Large intestine (tissue), 12 donors: ENCODE measurements at places on chromosomes 3 and 15. TPM values are rescaled to one million over a fixed set of nuclear protein-coding genes. Genes with fewer than 3 reads are reported as not detected.
A peak's percentile ranks its signal among the peaks of the same experiment; 100 is the strongest.

The ITPKA gene
- 40.7 TPM for polyA plus RNA-seq

The MESP2 gene
- polyA plus RNA-seq = 0.30 TPM

The CTXN2 gene
- 0.10 TPM for polyA plus RNA-seq

The CD276 gene
- polyA plus RNA-seq = 67.2 TPM

The C15orf62 gene
- 5.4 TPM for polyA plus RNA-seq

The COPS2 gene
- polyA plus RNA-seq = 93.9 TPM

The LHFPL4 gene
- polyA plus RNA-seq = 1.1 TPM

The CPNE9 gene
- 0.73 TPM for polyA plus RNA-seq

The ATP13A5 gene
- 0.09 TPM for polyA plus RNA-seq

The ISLR gene
- polyA plus RNA-seq = 24.8 TPM

The FGF7 gene
- polyA plus RNA-seq = 15.9 TPM

The INKA1 gene
- 4.6 TPM for polyA plus RNA-seq

GRCh38 chr15:77739591-77740378 lies 107.1 kb upstream of the LINGO1 start:
- no peaks in the 10 kb centered on the region for H3K36me3 ChIP-seq
- H3K4me3 ChIP-seq = no peak overlapping the region
- H3K27me3 ChIP-seq = peaks cover 30% of the 10 kb centered on the region
- H3K27ac ChIP-seq = no peak overlapping the region

DNA sequence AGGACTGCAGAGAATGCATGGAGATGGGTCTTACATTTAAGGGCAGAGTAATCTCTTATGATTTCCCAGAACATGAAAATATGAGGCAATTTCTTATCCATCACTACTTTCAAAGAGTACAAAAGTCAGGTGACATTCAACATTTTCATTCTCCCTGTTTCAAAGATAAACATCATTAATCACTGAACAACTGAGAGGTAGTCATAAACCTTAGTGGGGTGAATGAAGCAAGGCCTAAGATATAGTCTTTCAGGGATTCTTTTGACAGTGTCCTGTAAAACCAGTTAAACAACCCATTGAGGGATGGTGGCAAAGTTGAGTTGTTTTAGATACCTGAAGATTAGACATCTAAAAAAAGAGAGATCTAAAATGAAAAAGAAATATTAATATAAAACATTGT lies 271.6 kb upstream of the CBLB start:
- peak; percentile 22 for DNase-seq
- H3K4me1 ChIP-seq = peaks cover 10% of the 10 kb centered on the region
- H3K4me3 ChIP-seq = no peak overlapping the region
- no peaks in the 10 kb centered on the region for H3K36me3 ChIP-seq
- peak overlapping the region; percentile 30 for H3K27ac ChIP-seq

DNA sequence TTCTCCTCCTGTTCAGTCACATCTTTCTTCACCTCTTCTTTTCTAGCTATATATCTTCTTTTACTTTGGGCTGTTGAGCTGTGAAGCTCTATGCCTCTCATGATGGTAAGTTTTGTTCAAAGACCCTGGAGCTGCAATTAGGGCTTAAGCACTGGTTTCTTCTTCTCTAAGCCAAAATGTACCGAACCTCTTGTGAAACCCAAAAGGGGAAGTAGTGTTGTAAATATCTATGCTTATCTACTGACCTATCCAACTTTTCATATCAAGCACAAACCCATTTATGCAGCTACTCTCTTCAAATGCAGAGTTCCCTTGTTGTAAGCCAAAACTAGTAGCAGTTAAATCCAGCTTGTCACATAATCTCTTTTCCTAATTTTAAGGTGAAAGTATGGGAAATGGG lies 123.6 kb upstream of the CD96 start:
- H3K27ac ChIP-seq = no peak overlapping the region
- H3K4me1 ChIP-seq = no peaks in the 10 kb centered on the region
- H3K27me3 ChIP-seq = no peaks in the 10 kb centered on the region
- H3K4me3 ChIP-seq = no peak overlapping the region

GRCh38 chr3:170811928-170812591 lies 57.9 kb downstream of the RPL22L1 start:
- DNase-seq = peak; percentile 56
- peaks cover 19% of the 10 kb centered on the region for H3K4me1 ChIP-seq
- no peak overlapping the region for H3K4me3 ChIP-seq
- H3K36me3 ChIP-seq = no peaks in the 10 kb centered on the region
- no peaks in the 10 kb centered on the region for H3K27me3 ChIP-seq

DNA sequence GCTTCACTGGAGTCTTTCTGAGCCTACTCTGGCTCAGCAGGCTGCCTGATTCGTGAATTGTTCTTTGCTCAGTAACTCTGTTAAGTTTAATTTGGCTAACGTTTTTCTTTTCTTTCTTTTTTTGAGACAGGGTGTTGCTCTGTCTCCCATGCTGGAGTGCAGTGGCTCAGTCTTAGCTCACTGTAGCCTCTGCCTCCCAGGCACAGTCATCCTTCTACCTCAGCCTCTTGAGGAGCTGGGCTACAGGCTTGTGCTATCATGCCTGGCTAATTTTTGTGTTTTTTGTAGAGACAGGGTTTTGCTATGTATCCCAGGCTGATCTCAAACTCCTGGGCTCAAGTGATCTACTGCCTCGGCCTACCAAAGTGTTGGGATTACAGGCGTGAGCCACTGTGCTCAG lies 165.0 kb downstream of the PEX5L start:
- no peak for DNase-seq
- no peaks in the 10 kb centered on the region for H3K27me3 ChIP-seq
- no peaks in the 10 kb centered on the region for H3K4me1 ChIP-seq
- H3K27ac ChIP-seq = no peak overlapping the region
- no peak overlapping the region for H3K4me3 ChIP-seq

GRCh38 chr15:56616551-56616950 lies 116.8 kb downstream of the ZNF280D start:
- no peaks in the 10 kb centered on the region for H3K36me3 ChIP-seq
- no peaks in the 10 kb centered on the region for H3K4me1 ChIP-seq
- no peak overlapping the region for H3K4me3 ChIP-seq
- H3K27ac ChIP-seq = no peak overlapping the region
- no peaks in the 10 kb centered on the region for H3K27me3 ChIP-seq

DNA sequence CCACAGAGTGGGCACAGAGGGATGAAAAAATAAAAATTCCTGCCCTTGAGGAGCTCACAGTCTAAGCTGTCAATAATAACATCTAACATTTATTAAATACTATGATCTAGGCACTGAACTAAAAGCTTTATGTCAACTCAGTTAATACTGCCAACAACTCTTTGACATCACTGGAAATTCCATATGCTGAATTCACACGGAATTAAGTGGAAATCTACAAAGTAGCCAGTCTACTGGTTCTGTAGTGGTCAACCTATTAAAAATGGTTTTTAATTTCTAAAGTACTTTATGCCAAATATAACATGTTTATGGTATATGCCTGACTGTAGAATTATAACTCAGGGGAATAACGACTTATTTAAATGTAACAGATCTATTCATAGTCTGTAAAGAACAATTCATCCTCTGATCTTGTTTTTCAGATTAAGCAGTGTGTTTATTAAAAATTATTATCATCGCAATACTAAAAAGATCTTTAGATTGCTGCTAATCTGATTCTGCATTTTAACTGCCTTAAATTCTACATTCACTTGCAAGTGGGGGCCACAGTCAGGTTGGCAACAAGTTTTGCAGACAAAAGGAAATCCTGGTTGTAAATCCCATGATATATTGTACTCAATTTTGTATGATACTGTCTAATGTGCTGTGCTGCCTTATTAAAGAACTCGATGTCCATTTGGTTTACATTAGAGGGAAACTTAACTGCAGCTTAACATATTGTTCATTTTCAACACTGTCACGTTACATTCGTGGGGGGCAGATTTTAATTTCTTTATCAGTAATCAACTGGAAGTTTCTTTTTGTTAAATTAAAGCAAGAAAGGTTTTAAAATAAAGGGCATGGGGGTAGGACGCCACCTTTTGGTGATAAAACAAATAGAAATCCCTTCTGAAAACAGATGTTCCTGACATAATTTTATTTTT lies 2.6 kb upstream of the FOXP1 start:
- peak; percentile 46 for DNase-seq
- no peak overlapping the region for H3K4me3 ChIP-seq
- no peaks in the 10 kb centered on the region for H3K36me3 ChIP-seq
- H3K4me1 ChIP-seq = no peaks in the 10 kb centered on the region

GRCh38 chr3:152825566-152825965 lies 9.4 kb upstream of the P2RY1 start:
- no peaks in the 10 kb centered on the region for H3K4me1 ChIP-seq
- no peak for DNase-seq
- H3K27me3 ChIP-seq = no peaks in the 10 kb centered on the region
- H3K4me3 ChIP-seq = no peak overlapping the region
- H3K36me3 ChIP-seq = no peaks in the 10 kb centered on the region
- no peak overlapping the region for H3K27ac ChIP-seq

DNA sequence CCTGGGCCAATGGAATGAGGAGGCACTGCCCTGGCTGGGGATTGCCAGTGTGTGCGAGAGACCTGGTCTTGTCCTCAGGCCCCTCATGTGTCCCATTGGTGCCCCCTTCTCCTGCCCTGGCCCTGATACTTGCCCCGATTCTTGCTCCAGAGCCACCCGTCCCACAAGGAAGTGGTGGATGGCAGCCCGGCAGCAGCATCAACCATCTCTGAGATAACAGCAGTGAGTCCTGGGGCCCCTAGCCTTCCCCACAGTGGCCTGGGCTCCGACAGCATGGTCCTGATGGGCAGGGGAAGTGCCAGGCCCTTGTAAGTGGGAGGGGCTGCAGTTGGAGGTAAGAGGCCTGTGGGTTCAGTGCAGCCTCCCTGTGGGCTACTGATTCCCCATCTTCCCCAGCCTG lies 15.4 kb downstream of the VILL start:
- peaks cover 29% of the 10 kb centered on the region for H3K4me1 ChIP-seq
- no peak overlapping the region for H3K4me3 ChIP-seq
- H3K36me3 ChIP-seq = peaks cover 78% of the 10 kb centered on the region

GRCh38 chr3:49914906-49915305 lies 11.2 kb upstream of the MST1R start:
- H3K36me3 ChIP-seq = peaks cover 34% of the 10 kb centered on the region
- no peak overlapping the region for H3K4me3 ChIP-seq
- DNase-seq = no peak
- H3K27ac ChIP-seq = peak overlapping the region; percentile 8
- peaks cover 6% of the 10 kb centered on the region for H3K4me1 ChIP-seq

GRCh38 chr15:88378188-88378637 lies 89.0 kb downstream of the MRPL46 start:
- no peaks in the 10 kb centered on the region for H3K36me3 ChIP-seq
- no peak overlapping the region for H3K27ac ChIP-seq
- H3K4me1 ChIP-seq = no peaks in the 10 kb centered on the region
- H3K27me3 ChIP-seq = no peaks in the 10 kb centered on the region
- no peak for DNase-seq
- H3K4me3 ChIP-seq = no peak overlapping the region

GRCh38 chr3:186955898-186956696 lies 25.8 kb downstream of the ST6GAL1 start:
- no peak for DNase-seq
- no peaks in the 10 kb centered on the region for H3K27me3 ChIP-seq

- H3K36me3 ChIP-seq = no peaks in the 10 kb centered on the region
- peak overlapping the region; percentile 34 for H3K4me3 ChIP-seq
- DNase-seq = peak; percentile 71
- no peak overlapping the region for H3K27ac ChIP-seq
- no peaks in the 10 kb centered on the region for H3K4me1 ChIP-seq
Measured at GRCh38 chr15:99928429-99928981, 195.3 kb upstream of the LYSMD4 start.

DNA sequence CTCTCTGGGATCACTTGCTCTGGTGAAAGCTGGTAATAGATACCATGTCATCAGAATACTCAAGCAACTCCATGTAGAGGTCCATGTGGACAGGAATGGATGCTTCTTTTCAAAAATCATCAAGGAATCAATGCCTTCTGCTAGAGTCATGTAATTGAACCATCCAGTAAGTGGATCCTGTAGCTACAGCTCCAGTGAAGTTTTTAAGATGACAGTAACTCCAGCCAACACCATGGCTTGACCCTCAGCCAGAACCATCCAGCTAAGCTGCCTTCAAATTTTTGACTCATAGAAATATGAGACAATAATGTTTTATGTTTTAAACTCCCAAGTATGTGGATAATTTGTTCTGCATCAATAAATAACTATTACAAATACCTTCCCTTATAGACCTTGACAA lies 923.7 kb downstream of the EPHA3 start:
- no peaks in the 10 kb centered on the region for H3K27me3 ChIP-seq
- H3K36me3 ChIP-seq = no peaks in the 10 kb centered on the region
- H3K4me3 ChIP-seq = no peak overlapping the region
- no peak for DNase-seq

DNA sequence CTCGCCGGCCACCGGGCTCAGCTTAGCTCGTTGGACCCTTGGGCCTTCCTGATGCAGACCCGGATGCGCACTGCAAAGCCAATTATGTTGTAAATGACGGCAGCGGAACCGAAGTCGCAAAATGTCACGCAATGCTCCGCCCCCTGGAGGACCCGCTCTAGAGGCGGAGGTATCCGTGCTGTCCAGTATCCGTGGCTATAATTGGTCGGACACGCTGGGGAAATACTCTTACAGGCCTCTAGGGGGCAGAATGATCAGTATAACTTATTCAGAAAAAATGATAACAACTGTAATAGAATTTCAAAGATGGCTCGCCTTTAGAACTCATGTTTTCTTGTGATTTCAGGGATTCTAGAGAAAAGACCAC lies at the start of gene PRR23B:
TSS of gene PRR23B (minus strand) at position 59 of the 367 bp plus-strand sequence. CDS start 265 bp downstream, outside the sequence.
- no peaks in the 10 kb centered on the region for H3K4me1 ChIP-seq
- H3K27ac ChIP-seq = no peak within 1 kb of the TSS
- H3K27me3 ChIP-seq = peaks cover 13% of the 10 kb centered on the region
- no peaks in the 10 kb centered on the region for H3K36me3 ChIP-seq
- no peak within 1 kb of the TSS for H3K4me3 ChIP-seq
- no peak for DNase-seq

GRCh38 chr3:156859578-156859977 lies 33.4 kb downstream of the LEKR1 start:
- no peak overlapping the region for H3K4me3 ChIP-seq
- no peaks in the 10 kb centered on the region for H3K27me3 ChIP-seq
- peaks cover 3% of the 10 kb centered on the region for H3K4me1 ChIP-seq
- H3K36me3 ChIP-seq = no peaks in the 10 kb centered on the region
- peak overlapping the region; percentile 6 for H3K27ac ChIP-seq

GRCh38 chr3:52270252-52270754 lies 8.1 kb downstream of the WDR82 start:
- DNase-seq = no peak
- no peak overlapping the region for H3K4me3 ChIP-seq
- no peaks in the 10 kb centered on the region for H3K27me3 ChIP-seq
- H3K4me1 ChIP-seq = peaks cover 3% of the 10 kb centered on the region

GRCh38 chr15:35721751-35722150 lies 175.8 kb upstream of the DPH6 start:
- H3K4me3 ChIP-seq = no peak overlapping the region
- no peaks in the 10 kb centered on the region for H3K27me3 ChIP-seq
- no peak overlapping the region for H3K27ac ChIP-seq
- H3K36me3 ChIP-seq = no peaks in the 10 kb centered on the region

- H3K27me3 ChIP-seq = no peaks in the 10 kb centered on the region
- DNase-seq = no peak
- H3K36me3 ChIP-seq = no peaks in the 10 kb centered on the region
- peaks cover 18% of the 10 kb centered on the region for H3K4me1 ChIP-seq
- H3K4me3 ChIP-seq = no peak overlapping the region
Measured at GRCh38 chr3:183513046-183513706, 42.3 kb downstream of the KLHL6 start.
